ENCODE measurements at places on chromosomes 1 and 21.

DNA sequence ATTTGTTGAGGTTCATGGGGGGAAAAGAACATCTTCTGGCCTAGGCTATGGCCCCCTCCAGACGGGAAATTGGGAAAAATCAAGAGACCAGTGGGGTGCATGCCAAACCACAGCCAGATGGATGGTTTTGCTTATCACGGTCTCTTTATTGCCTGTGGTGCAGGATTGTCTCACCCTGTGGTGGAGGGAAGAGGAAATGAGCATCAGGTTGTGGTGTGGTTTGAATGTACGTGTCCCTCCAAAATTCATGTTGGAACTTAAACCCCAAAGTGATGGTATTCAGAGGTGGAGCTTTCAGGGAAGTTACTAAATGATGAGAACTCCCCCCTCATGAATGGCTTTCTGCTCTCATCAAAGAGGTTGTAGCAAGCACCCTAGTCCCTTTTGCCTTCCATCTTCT is 525.7 kb downstream of the NPHP4 start:
- no peak for DNase-seq

GRCh38 chr1:78038071-78038470 is 7.7 kb upstream of the GIPC2 start:
- DNase-seq, result no peak

GRCh38 chr1:34013136-34013535 is 149.3 kb downstream of the HMGB4 start:
- DNase-seq, result no peak

GRCh38 chr21:28196981-28197380 is 795.7 kb downstream of the LTN1 start:
- DNase-seq, result no peak

DNA sequence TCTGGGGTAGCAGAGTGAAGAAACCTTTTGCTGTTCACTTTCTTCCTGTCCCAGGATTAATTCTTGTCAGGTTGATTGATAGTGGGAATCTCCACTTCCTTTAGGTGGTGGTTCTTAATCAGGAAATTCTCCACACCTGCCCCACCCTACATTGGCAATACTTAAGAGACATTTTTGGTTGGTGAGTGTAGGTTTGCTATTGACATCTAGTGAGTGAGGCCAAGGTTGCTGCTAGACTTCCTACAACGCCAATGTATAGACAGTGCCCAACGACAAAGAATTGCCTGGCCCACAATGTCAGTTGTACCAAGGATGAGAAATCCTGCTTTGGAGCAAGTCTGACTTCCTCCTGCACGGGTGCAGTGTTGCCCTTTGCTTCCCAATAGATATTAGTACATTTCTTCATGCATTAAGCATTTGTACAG is 38.5 kb downstream of the MAP3K7CL start:
- DNase-seq, result no peak

DNA sequence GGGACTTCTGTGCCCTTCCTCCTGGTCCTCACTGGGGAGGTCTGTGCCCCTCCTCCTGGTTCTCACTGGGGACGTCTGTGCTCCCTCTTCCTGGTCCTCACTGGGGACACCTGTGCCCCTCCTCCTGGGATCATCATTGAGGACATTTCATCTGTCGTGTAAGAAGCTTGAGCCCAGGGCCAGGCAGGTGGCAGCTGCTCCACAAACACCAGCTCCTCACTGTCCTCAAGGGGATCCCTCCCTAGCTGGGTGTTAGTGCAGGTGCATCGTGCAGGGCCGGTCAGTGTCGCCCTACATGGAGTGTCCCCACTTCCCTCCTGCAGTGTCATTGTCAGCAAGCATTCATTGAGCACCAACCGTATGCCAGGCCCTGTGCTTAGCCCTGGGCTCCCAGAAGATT is 312.7 kb downstream of the PTPRU start:
- no peak for DNase-seq

GRCh38 chr1:150829751-150830150 is 21.7 kb upstream of the CTSK start:
- no peak for DNase-seq

DNA sequence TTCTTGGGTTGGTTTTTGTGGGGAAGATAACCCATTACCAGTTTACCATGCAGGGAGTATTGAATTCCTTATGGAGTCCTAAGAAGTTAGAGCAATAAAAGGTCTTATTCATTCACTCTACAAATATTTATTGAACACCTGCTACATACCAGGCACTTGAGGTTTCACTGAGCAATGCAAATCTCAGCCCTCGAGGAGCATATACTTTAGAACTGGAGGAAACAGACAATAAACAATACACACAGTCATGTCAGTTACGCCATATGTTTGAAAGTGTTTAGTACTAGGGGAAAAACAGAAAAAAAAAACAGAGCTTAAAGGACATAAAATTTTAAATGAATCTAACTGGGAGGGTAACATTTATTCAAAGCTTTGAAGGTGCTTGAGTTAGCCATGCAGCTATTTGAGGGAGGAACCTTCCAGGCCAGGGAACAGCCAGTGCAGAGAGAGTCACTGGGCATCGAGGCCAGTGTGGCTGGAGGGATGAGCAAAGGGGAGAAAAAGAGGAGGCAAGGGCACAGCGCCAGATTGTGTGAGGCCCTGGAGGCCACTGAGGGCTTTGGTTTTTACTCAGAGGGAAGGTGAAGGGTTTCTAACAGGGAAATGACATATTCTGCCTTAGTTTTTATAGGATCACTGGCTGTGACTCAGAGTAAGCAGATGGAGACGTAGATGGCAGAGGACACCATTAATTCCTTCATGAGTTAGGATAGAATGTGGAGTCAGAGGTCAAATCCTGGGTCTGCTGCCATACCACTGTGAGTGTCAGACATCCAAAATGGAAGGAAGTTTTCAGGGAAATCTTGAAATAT is 32.7 kb downstream of the C1orf21 start:
- no peak for DNase-seq

- peak; percentile 32 for DNase-seq
Observed at GRCh38 chr1:46284597-46285564, 18.5 kb downstream of the LRRC41 start.

DNA sequence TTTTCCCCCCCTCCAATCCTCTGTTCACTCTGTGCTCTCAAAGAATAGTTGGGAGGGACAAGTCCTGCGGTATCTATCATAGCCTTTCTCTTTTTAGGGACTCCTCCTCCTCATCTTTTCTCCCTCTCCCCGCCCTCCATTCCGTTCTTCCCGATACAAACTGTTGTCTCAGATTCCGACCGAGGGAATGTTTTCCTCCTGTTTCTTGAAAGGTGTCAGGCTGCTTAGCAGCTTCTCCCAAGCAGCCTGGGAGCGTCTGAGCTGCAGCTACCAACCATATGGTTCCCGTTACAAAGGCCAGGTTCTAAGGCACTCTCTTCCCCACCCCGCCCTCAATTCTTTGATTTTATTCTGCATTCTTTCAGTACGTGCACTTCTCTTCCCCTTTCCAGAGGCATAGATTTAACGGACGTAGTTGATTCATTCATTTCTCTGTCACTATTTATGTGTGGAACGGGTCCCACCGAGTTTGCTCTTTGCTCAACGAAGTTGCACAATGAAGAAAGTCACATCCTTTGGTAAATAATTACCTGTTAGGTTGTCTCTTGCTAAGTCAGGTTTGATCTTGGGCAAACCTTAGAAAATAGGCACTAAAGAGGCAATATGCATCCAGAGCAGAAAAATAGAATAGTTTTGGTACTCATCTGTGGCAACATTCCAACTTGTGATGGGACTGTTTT is 2.8 kb downstream of the ADGRL2 start:
- no peak for DNase-seq

All from NCI-H1105 (cell line).